ENCODE measurements at places on chromosomes 1 and 21. TPM values are rescaled to one million over a fixed set of nuclear protein-coding genes. Genes with fewer than 3 reads are reported as not detected.

GRCh38 chr1:229388897-229389580, 44.9 kb downstream of the ACTA1 start:
- DNase-seq, result no peak

GRCh38 chr1:27011976-27012563, 580 bp downstream of the TENT5B start:
- no peak for DNase-seq

- DNase-seq, result no peak
These were observed 4.6 kb upstream of the DENND1B start for GRCh38 chr1:197779921-197780320.

Gene JAM2
- 5.9 TPM for total RNA-seq

DNA sequence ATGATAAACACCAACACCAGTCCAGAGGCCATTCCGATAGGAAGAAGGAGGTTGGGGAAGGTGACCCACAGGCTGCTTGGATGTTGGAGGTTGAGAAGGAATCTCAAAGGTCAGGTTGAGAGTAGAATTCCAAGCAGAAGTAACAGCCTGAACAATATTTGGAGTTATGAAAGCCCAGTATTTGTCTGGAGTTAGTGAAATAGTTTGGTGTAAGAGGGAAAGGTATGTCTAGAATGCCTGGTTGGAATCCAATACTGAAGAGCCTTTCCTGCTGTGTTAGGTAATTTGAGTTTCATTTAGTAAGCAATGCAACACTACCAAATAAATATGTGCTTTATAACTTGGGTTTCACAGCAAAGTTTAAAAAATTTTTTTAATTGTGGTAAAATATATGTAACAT, 70.5 kb upstream of the MCOLN3 start:
- DNase-seq, result no peak

- DNase-seq, result no peak
These were observed 249.5 kb upstream of the DEPDC1 start for GRCh38 chr1:68746378-68746777.

DNA sequence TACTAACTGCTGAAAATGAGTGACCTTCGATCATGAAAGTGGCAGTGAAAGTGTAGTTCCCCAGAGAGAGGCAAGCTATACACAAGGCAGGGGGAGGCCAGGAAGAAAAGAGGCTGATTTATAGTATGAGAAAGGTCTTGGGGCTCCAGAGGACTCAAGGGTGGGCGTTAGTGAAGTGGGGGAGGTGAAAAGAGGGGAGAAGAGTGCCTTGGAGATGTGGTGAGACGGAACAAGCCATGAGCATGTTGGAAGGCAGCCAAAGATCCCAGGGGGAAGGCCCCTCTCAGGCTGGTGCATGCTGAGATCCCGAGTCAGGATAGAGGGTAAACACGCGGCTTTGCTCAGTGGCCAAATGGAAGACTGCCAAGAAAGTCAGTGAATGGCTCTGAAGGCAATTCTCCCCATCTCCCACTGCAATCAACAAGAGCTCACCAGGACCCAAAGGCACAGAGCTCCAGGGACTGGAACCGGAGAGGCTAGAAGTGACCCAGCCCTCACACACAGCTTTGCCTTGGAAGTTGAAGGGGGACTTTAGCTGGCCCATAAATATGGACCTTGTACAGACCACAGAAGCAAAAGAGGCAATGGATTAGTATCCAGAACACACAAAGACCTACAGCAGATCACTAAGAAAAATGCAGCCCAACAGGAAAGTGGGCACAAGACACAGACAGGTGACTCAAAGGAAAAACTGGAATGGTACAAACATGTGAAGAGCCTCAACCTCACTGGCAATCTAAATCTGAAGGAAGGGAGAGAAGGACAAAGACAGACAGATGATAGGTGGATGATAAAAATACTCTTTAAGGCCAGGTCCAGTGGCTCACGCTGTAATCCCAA, 49.6 kb downstream of the HSF2BP start:
- DNase-seq, result no peak

- no peak for DNase-seq
These were observed 24.0 kb downstream of the ECE1 start for GRCh38 chr1:21266119-21266774.

Gene SPRR4
- total RNA-seq, result not detected

Gene C1orf226
- total RNA-seq, result 2.7 TPM

Gene FCRLA
- total RNA-seq, result not detected

Data from osteocyte (in vitro differentiated cells).